ENCODE measurements at places on chromosomes 12 and 14.
A peak's percentile ranks its signal among the peaks of the same experiment; 100 is the strongest.

- DNase-seq = no peak
Observed at GRCh38 chr12:42923583-42923982, 334.0 kb upstream of the PRICKLE1 start.

- DNase-seq = no peak
Observed at GRCh38 chr12:65643595-65644386, 180.5 kb upstream of the HMGA2 start.

DNA sequence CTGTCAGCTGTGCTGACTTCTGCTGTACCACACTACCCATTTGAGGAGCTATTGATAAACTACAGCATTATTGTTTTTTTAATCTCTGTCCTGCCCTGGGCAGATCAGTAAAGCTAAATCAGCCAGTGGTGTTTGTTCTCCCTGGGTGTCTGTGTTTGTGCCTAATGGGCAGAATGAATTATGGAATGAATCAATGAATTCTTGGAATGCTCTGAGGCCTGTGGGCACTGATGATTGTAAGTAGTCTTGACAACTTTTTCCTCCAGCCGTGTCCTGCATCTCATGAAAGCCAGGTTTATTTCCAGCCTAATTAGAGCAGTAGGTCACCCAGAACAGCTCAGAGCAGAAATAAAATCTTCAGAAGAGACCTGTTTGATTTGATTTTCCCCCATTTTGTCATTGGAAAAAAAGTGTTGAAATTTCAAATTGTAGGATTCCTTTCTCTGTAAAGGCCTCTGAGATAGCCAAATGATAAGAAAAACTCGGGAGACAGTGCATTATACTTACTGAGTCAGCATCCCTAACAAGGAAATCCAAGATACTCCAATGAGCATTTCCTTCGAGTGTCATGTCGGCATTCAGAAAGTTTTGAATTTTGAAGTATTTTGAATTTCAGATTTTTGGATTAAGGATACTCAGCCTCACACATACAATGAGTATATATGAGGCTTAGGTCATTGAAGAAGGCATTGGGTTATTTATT, 19.4 kb upstream of the EVL start:
- DNase-seq = no peak

DNA sequence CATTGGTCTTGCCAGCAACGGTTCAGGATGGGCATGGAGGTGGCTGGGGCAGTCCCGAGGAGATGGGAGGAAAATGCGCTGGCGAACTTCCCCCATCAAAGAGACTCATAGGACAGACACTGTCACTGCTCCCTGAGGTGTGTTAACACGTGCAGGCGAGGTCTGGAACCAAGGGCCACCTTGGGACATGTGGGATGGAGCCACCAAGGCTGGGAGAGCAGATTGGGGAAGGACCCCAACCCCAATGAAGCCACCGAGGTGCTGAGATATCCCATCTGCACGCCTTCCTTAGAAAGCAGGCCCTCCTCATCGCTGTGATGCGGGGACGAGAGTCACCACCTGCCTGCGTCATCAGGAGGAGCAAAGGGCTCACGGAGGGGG, 16.9 kb upstream of the BEGAIN start:
- no peak for DNase-seq

GRCh38 chr12:46296822-46297221, 28.0 kb upstream of the SLC38A1 start:
- peak; percentile 23 for DNase-seq

DNA sequence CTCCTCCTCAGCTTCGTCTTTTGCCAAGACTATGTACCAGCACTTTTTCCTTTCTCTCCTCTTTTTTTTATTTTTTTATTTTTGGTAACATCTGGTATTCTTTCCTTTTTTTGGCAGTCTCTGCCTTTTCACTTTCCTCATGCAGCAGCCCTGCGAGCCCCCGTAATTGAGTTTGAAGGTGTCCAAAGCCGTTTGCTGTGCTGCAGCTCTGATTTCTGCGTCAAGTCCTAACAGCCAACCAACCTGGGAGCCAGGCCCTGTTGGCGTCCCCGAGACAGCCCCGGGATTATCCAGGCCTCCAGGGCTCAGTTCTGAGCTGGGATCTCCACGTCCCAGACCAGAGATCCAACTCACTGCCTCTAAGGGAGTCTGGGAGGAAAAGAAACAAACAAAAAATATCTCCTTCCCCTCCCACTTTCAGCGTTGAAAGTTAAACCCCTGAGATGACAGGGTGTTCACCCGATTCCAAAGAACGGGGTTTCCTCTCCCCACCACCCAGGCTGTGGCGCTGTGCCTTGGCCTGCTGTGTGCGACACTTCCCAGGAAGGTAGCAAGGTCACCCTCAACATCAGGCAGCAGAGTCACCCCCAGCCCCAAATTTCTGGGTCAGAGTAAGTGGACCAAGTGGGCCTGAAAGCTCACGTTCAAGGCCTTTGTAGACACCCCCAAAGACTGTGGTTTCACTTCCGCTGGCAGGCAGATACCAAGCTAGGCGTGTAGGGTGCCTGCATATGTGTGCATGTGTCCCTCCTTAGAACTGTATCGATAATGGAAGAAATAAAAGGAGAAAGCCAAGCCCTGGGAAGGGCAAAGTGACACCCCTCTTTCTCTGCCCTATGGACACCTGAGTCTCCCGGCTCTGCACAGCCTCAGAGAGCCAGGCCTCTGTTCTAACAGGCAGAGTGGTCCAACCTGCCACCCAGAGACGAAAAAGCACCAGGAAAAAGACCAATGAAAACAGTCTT, 11.1 kb downstream of the BCL11B start:
- DNase-seq = no peak

GRCh38 chr14:20630340-20631022, 11.0 kb downstream of the OR6S1 start:
- DNase-seq = peak; percentile 79

GRCh38 chr12:39595928-39596327, 23.7 kb downstream of the ABCD2 start:
- DNase-seq = no peak

- DNase-seq = no peak
Observed at GRCh38 chr12:95641299-95641952, 90.2 kb upstream of the USP44 start.

DNA sequence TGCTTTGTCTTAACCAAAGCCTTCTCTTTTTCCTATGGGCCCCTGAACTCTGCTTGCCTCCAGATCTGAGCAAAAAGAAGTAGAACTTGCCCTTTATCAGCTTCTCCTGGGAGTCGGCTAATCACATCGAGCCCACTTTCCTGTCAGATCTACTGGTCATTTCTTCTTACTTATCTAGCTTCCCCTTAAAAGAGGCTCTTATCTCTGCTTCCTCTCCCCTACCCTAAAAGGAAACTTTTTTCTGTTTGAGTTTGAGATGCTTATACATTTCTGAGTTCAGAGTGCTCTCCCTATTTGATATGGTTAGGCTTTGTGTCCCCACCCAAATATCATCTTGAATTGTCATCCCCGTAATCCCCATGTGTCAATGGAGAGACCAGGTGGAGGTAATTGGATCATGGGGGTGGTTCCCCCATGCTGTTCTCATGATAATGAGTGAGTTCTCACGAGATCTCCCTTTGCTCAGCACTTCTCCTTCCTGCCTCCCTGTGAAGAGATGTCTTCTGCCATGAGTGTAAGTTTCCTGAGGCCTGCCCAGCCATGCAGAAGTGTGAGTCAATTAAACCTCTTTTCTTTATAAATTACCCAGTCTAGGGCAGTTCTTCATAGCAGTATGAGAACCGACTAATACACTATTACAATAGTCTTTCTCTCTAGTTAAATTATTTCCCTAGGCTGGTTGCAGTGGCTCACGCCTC, 114.7 kb upstream of the AMN1 start:
- DNase-seq = peak; percentile 76

DNA sequence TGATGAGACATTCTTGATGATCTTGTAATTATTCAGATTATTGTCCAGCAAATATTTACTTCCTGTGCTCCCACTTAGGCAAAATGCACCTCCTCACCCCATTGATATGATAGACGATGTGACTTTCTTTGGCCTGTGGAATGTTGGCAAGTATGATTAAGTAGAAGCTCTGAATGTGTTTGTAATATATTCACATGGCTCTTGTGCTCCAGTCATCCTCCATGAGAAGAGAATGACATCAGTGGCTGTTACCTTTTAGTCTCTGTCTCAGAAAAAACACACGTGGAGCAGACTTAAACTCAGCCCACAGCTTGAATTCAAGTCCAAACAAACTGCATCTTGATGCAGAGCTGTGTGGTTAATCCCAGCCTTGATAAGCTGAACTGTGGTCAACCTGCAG, 984.3 kb upstream of the FBXO33 start:
- DNase-seq = no peak

- no peak for DNase-seq
Observed at GRCh38 chr12:77013091-77013490, 52.3 kb downstream of the E2F7 start.

GRCh38 chr14:29558516-29558915, 369.1 kb downstream of the PRKD1 start:
- DNase-seq = no peak

DNA sequence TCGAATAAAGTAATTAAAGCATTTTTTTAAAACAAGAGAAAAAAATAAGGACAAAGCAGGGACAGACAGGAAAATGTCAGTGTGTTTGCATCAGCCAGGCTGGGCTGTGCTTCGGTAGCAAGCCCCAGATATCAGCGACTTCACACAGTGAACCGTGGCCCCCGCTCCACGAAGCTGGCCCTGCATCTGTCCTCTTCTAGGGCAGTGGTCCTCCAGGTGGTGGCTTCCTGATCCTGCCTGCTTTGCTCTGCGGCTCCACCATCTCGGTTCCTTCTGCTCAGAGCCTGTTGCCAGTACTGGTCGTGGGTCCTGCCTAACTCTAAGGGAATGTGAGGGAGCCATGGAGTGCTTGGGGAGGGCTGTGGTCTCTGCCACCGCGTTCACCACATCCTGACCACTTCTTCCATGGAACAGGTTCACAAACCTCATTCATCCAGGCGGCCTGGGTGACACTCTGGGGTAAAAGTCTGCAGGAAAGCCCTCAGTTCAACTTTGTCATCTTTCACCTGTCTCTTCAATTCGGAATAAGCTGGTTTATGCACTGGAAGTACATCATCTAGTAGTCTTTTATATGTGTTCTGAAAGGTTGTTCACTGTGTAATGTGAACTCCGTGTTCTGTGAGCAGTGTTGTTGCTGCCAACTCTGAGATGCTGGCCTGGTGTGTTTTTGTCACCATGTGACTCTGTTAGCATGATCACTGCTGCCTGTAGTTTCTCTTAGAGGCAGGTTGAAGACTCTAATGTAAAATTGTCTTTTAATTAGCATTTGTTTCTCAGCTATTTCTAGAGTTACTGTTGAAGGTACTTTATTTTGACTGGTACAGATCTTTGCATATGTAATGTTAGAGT, 47.9 kb downstream of the ANKRD9 start:
- DNase-seq = peak; percentile 16

- peak; percentile 60 for DNase-seq
Observed at GRCh38 chr14:50854521-50854920, 17.3 kb upstream of the ABHD12B start.

GRCh38 chr14:52069307-52070050, 620 bp upstream of the NID2 start:
- DNase-seq = peak; percentile 21

DNA sequence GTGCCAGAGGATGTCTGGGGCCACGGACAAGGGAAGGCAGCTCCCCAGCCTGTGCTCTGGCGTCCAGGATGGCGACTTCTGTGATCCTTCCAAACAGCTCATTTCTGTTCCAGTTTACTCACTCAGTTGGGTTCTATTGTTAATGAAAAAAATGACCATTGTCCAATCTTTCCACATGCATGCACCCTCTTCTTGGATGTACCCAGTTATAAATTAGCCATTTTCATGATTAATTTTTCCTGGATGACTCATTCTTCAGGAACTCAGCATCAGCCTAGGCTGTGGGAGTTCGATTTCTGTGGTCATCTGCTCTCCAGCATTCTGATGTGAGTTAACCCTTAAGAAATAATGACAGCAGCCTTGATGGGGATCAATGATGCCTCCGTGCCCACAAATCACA, 926.8 kb downstream of the BCL11B start:
- no peak for DNase-seq

- DNase-seq = peak; percentile 76
Observed at GRCh38 chr12:15278816-15279658, 43.3 kb upstream of the PTPRO start.

- DNase-seq = no peak
Observed at GRCh38 chr14:64407329-64407728, 19.2 kb downstream of the MTHFD1 start.

DNA sequence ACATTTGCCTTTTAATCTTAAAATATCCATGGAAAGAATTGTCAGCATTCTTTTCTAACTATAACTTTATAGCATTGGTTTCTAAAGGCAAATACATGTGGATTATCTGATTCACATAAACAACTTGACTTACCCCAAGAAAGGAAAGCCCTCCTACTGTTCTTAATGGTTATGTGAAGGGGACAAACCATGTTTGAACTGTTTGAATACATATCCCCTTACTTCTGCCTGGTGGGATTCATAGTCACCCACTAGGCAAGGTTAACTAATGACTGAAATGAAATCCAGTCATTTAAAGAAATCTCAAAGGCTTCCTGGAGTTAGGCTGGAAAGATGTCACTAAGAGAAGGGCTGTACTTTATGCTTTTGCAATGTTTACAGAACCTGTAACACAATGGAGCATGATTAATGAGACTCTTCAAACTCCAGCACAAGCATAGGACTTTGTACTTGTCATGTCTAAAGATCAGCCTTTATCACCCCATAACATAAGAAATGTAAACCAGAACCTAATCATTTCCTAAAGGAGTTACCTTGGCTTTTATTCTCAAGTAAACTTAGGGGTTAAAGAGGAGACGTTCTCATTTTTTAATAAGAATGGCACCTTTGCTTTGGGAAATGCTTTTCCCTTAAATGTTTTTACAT, 10.2 kb upstream of the FLRT2 start:
- no peak for DNase-seq

GRCh38 chr12:67911275-67911600, 78.0 kb upstream of the IFNG-AS1 start:
- DNase-seq = no peak

- DNase-seq = no peak
Observed at GRCh38 chr14:51342226-51342625, 102.2 kb downstream of the TMX1 start.

- DNase-seq = no peak
Observed at GRCh38 chr12:25324861-25325260, 74.1 kb upstream of the KRAS start.

DNA sequence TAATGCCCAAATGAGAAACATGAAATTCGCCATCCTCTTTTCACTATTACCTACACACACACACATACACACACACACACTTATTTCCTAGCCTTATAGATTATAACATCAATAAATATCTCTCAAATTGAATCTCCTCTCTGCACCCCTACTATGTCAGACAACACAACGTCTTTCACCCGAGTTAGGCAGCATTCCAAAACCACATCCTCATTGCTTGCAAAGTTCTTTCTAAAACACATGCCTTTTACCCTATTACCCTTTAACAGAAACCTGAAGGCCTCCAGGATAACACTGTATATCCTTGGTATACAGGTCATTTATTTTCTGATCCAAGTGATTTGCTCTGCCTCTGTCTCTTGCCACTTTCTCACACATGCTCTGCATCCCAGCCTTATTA, 56.3 kb downstream of the KCNH5 start:
- DNase-seq = no peak

- no peak for DNase-seq
Observed at GRCh38 chr12:93896427-93896826, 219.3 kb downstream of the CRADD start.

- no peak for DNase-seq
Observed at GRCh38 chr14:30974628-30975027, 50.8 kb upstream of the AP4S1 start.

- DNase-seq = no peak
Observed at GRCh38 chr14:84770030-84770429, 759.9 kb upstream of the FLRT2 start.

Measured in KBM-7 (cell line).